Activated CD4-positive, alpha-beta memory T cell treated with anti-CD3 and anti-CD28 coated beads, Interleukin-2, amount 10 ng/mL, durations not matched to agents 7 days and 5 days (primary cell): ENCODE measurements at places on chromosomes 12 and 14.

GRCh38 chr12:131112021-131112420 is 158.3 kb downstream of the ADGRD1 start:
- no peak overlapping the region for H3K27ac ChIP-seq
- no peak overlapping the region for H3K4me3 ChIP-seq
- no peaks in the 10 kb centered on the region for H3K36me3 ChIP-seq
- no peaks in the 10 kb centered on the region for H3K27me3 ChIP-seq
- H3K4me1 ChIP-seq: no peaks in the 10 kb centered on the region
- no peak for DNase-seq

DNA sequence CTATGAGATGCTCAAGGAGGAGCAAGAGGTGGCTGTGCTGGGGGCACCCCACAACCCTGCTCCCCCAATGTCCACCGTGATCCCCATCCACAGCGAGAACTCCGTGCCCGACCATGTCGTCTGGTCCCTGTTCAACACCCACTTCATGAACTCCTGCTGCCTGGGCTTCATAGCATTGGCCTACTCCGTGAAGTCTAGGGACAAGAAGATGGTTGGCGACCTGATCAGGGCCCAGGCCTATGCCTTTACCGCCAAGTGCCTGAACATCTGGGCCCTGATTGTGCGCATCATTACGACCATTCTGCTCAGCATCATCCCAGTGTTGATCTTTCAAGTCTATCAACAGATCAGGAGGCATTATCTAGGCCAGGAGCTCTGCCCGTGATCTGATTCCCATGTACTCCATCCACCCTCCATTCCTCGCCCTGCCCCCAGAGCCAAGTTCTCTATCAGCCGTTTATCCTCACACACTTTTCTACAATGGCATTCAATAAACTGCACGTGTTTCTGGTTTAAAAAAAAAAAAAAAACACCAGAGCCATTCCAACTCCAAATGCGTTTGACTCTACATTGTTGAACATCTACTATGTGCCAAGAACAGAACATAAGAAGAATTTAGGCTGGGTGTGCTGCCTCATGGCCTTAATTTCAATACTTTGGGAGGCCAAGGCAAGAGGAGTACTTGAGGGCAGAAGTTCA is 17.5 kb downstream of the ATXN2 start:
- peaks cover 10% of the 10 kb centered on the region for H3K4me1 ChIP-seq
- H3K27me3 ChIP-seq: no peaks in the 10 kb centered on the region
- DNase-seq: no peak
- H3K36me3 ChIP-seq: peaks cover 2% of the 10 kb centered on the region
- H3K27ac ChIP-seq: no peak overlapping the region

DNA sequence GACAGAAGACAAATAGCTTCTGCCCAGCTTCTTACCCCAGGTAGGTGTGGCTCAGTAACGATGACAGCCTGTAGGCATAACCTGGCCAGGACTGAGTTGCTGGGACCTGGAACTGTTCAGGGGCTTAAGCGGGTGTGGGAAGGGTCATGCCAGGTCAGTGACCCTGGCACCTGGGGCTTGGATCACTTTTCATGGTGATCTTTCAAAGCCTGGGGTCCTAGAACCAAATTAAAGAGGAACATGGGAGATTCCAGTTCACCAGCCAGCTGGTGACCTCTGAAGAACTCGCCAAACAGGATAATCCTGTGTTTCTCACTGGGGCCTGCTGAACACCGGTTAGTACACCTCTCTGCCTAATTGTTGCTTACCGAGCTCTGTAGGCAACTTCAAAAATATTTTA is 102.6 kb upstream of the LMNTD1 start:
- no peak for DNase-seq
- H3K4me3 ChIP-seq: no peak overlapping the region
- H3K27ac ChIP-seq: no peak overlapping the region
- H3K36me3 ChIP-seq: no peaks in the 10 kb centered on the region
- H3K4me1 ChIP-seq: no peaks in the 10 kb centered on the region

GRCh38 chr14:93316716-93317115 is 16.1 kb downstream of the BTBD7 start:
- peaks cover 2% of the 10 kb centered on the region for H3K36me3 ChIP-seq
- H3K27me3 ChIP-seq: no peaks in the 10 kb centered on the region
- DNase-seq: no peak
- H3K27ac ChIP-seq: no peak overlapping the region

- no peak overlapping the region for H3K4me3 ChIP-seq
- DNase-seq: no peak
- H3K36me3 ChIP-seq: no peaks in the 10 kb centered on the region
These were observed 122.8 kb downstream of the RASSF9 start for GRCh38 chr12:85713373-85713772.

DNA sequence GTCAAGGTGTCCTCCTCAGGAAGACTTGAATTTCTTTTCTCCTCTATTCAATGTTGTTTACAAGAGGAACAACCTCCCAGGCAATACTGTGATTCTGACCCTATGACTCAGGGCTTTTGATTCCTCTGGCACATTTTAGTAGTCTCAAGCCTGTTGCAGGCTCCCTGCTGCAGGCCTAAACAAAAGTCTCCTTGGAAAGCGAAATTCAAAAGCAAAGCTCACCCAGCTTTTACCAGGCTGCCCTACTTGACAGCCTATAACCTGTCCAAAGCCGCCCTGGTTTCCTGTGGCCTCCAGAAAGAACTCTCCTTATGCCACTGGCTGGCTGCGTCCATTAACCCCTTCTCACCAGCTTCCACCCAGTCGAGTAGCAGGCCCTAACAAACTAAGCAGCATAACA is 11.6 kb downstream of the FGD6 start:
- no peak overlapping the region for H3K4me3 ChIP-seq
- H3K27ac ChIP-seq: no peak overlapping the region
- no peak for DNase-seq
- no peaks in the 10 kb centered on the region for H3K36me3 ChIP-seq
- H3K4me1 ChIP-seq: peaks cover 1% of the 10 kb centered on the region

DNA sequence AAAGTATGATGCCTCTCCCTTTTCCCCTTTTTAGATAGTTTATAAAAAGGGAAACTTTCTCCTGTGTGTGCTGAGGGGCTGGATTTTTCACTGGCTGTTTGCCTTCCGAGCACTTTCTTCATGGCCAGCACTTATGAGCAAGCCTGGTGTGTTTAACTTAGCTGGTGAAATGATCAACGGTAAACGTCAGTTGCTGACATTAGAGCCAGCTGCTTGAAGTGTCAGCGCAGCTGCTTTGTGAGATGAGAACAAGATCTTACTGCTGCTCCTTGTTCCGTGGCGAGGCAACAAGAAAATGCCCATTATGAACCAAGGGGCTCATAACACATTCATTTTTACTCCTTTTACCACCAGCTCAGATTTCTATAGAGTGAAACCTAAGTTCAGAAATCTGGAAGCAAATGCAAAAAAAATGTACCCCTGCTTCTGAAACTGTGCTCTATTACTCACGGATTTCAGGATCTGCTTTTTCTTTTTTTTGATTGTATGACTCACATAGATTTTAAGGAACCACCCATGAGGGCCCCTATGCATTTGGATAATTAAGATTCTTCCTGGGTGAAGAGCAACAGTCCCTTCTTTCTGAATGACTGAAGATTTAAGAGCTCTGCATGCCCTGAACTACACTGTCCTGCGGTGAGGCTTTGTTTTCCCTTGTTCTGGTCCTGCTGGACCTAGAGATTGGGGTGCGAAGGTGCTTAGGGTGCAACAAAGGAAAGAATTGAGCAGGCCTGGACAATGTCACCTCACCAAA is 74.3 kb upstream of the CPM start:
- H3K27ac ChIP-seq: no peak overlapping the region
- H3K4me1 ChIP-seq: no peaks in the 10 kb centered on the region
- H3K36me3 ChIP-seq: no peaks in the 10 kb centered on the region
- no peak for DNase-seq

DNA sequence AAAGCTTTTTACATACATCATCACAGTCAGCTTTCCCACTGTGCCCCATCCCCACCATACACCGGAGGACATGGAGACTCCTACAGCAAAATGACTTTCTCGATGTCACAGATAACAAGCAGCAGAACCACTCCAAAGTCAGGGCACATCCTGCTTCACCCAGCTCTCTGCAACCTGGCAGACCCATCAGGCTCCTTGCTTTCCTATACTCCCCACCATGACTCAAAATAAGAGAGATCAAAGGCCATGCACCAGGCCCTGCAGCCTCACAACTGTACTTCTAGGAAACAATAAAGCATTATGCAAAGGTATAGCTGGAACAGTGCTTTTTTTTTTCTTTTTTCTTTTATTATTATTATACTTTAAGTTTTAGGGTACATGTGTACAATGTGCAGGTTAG is 187.4 kb downstream of the DPF3 start:
- peaks cover 16% of the 10 kb centered on the region for H3K4me1 ChIP-seq
- H3K27me3 ChIP-seq: no peaks in the 10 kb centered on the region

DNA sequence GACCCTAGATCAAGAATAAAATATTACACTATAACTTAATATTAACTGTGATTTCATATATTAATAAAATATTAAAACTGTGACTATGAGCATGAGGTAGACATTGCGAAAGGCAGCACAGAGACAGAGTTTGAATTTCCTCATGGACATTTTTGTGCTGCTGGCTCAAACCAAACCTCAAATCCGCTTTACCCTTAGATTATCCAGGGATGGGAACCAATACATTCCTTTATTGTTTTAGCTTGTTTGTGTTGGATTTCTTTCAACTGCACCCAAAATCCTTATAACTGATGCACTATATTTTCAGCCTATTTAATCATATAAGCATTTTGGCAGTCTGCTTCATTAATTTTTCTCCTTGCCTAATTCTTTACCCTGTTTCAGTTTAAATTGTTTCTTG is 436.7 kb downstream of the ATP23 start:
- H3K36me3 ChIP-seq: no peaks in the 10 kb centered on the region
- no peaks in the 10 kb centered on the region for H3K4me1 ChIP-seq
- no peak overlapping the region for H3K27ac ChIP-seq
- peaks cover 6% of the 10 kb centered on the region for H3K27me3 ChIP-seq
- H3K4me3 ChIP-seq: no peak overlapping the region

DNA sequence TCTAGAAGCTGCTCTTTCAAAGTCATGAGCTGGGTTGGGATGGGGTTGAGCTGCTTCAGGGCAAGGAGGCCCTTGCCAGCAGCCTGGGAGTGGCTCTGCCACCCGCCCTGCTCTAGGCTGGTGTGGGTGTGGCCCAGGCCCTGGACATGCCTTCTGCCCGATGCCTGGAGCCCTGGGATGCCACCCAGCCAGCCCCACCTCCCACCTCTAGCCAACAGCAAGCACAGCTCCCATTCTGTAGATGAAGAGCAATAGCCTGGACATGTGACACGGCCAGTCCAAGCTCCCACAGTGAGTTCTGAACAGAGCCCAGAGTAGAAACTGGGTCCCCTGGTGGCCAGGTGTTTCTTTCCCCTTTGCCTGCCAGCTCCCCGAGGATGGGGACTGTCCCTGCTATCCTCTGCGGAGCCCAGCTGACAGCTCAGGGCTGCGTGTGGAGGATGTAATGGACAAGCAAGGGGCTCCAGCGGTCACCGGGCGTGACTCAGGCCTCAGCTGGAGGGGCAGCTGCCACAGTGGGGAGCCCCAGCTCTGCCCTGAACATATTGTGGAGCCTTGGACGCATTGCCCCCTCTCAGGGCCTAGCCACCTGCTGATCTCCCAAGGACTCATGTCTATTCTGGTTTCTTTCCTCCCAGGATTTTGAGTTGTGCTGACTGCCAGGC is 165.2 kb downstream of the TSPAN9 start:
- H3K4me1 ChIP-seq: no peaks in the 10 kb centered on the region
- H3K27ac ChIP-seq: no peak overlapping the region
- H3K27me3 ChIP-seq: peaks cover 3% of the 10 kb centered on the region
- H3K36me3 ChIP-seq: no peaks in the 10 kb centered on the region

- H3K27ac ChIP-seq: no peak overlapping the region
- no peaks in the 10 kb centered on the region for H3K36me3 ChIP-seq
- no peaks in the 10 kb centered on the region for H3K4me1 ChIP-seq
- H3K4me3 ChIP-seq: no peak overlapping the region
- no peak for DNase-seq
These were observed 197.6 kb downstream of the AACS start for GRCh38 chr12:125262851-125263250.

GRCh38 chr14:79781882-79782281 is 429.4 kb downstream of the DIO2 start:
- no peaks in the 10 kb centered on the region for H3K4me1 ChIP-seq
- DNase-seq: no peak
- H3K27me3 ChIP-seq: no peaks in the 10 kb centered on the region
- no peak overlapping the region for H3K4me3 ChIP-seq
- no peak overlapping the region for H3K27ac ChIP-seq

DNA sequence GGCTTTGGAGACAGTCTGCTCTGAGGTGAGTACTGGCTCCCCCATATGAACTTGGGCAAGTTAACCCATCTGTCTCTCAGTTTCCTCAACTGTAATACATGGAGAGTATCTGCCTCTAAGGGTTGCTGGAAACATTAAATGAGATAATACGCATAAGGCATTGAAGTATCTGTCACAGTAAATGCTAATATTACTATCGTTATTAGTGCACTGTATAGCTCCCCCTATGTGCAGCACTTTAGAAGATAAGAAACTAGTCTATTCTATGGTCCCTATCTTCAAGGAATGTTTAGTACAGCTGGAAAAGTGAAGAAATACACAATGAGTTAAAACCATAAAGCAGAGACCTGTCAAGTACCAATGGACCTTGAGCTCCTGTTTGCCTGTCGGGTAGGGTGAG is 51.7 kb upstream of the CFL2 start:
- H3K27ac ChIP-seq: no peak overlapping the region
- H3K4me1 ChIP-seq: no peaks in the 10 kb centered on the region
- no peaks in the 10 kb centered on the region for H3K27me3 ChIP-seq
- peaks cover 62% of the 10 kb centered on the region for H3K36me3 ChIP-seq
- DNase-seq: no peak

- DNase-seq: no peak
- no peaks in the 10 kb centered on the region for H3K4me1 ChIP-seq
- peaks cover 17% of the 10 kb centered on the region for H3K27me3 ChIP-seq
- no peak within 1 kb of the TSS for H3K27ac ChIP-seq
- no peak within 1 kb of the TSS for H3K4me3 ChIP-seq
These were observed at the start of gene SDS for GRCh38 chr12:113403435-113404415. SDS (minus strand) TSS chr12:113403887; CDS start chr12:113399708, 4,179 bp downstream.

GRCh38 chr12:3215410-3215975 is 138.3 kb downstream of the TSPAN9 start:
- H3K36me3 ChIP-seq: no peaks in the 10 kb centered on the region
- H3K27ac ChIP-seq: no peak overlapping the region
- H3K4me3 ChIP-seq: no peak overlapping the region
- no peak for DNase-seq

DNA sequence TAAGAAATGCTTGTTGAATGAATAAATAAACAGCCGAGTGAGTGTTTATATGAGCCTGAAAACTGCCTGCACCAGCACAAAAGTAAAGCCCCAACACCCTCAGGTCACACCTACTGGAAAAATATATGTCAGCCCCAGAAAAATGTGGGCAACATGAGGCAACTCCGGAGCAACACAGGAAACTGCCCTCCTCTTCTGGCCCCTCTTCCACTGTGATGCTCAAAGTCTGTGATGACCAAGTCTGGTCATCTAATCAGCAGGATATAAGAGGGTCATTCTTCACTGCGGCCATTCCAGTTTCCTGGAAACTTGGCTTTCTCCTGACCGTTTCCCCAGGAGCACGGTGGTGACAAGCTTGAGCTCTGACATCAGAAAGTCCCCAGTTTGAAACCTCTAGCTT is 159.6 kb upstream of the PZP start:
- peaks cover 49% of the 10 kb centered on the region for H3K4me1 ChIP-seq
- peaks cover 47% of the 10 kb centered on the region for H3K27me3 ChIP-seq
- peaks cover 10% of the 10 kb centered on the region for H3K36me3 ChIP-seq
- no peak overlapping the region for H3K27ac ChIP-seq
- H3K4me3 ChIP-seq: no peak overlapping the region

- H3K27ac ChIP-seq: no peak overlapping the region
- no peaks in the 10 kb centered on the region for H3K36me3 ChIP-seq
- H3K4me3 ChIP-seq: no peak overlapping the region
- no peaks in the 10 kb centered on the region for H3K4me1 ChIP-seq
- H3K27me3 ChIP-seq: no peaks in the 10 kb centered on the region
- no peak for DNase-seq
These were observed 142.5 kb downstream of the MSRB3 start for GRCh38 chr12:65420941-65421340.
